Right renal cortex interstitium (tissue), 3 donors: ENCODE measurements at places on chromosomes 5 and 9. TPM values are rescaled to one million over a fixed set of nuclear protein-coding genes. Genes with fewer than 3 reads are reported as not detected.

DNA sequence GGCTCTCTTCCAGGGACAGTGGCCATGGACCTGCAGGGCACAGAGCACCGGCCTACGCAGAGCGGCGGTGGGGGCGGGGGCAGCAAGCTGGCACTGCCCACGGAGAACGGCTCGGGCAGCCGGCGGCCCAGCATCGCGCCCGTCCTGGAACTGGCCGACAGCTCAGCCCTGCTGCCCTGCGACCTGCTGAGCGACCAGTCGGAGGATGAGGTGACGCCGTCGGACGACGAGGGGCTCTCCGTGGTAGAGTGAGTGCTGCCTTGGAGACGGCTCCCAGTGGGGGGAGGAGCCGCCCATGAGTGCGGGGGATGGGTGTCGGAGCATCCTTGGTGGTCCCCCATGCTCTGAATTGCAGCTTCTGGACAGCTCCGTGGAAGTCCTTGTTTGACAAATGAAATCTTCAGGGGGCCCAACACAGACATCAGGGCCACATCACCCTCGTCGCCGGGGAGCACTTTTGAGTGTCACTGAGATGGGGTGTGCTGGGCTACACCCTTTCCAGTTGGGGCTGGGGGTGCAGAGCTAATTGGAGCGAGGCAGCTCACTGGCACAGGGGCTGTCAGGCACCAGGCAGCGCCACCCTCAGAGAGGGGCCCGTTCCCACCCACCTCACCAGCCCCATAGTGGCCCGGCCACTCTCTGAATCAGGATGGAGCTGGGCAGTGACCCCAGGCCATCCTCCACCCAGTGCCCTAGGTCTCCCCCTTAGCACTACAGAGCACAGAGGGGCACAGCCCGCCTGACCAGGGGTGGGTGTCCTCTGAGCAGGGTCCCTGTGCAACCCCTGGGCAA is 70.9 kb downstream of the KCNT1 start:
- no peak for DNase-seq

Gene NIM1K
- polyA plus RNA-seq = 0.44 TPM

- DNase-seq = no peak
These were observed 417 bp downstream of the SRD5A1 start for GRCh38 chr5:6633469-6634245.

DNA sequence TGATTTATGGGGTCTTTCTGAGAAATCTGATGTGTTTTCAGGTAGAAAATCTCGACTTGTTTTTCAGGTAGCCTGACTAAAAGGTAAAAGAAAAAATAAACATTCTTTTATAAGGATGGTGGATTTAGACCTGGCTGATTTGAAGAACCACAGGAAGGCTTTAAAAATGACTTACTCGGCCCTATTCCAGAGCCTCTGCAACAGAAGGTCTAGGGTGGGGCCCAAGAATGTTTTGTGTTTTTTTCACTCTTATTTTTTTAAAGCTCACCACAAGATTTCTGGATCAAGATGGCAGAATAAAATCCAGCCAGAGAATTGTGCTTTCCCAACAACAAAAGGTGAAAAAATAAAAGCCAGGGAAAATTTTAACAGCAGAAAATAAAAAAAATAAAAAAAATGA is 59.1 kb downstream of the FNBP1 start:
- DNase-seq = no peak

Gene SLC1A3
- polyA plus RNA-seq = 3.5 TPM

GRCh38 chr5:72441094-72441723 is 66.0 kb downstream of the ZNF366 start:
- no peak for DNase-seq

GRCh38 chr9:119810645-119811429 is 441.6 kb upstream of the BRINP1 start:
- DNase-seq = no peak

DNA sequence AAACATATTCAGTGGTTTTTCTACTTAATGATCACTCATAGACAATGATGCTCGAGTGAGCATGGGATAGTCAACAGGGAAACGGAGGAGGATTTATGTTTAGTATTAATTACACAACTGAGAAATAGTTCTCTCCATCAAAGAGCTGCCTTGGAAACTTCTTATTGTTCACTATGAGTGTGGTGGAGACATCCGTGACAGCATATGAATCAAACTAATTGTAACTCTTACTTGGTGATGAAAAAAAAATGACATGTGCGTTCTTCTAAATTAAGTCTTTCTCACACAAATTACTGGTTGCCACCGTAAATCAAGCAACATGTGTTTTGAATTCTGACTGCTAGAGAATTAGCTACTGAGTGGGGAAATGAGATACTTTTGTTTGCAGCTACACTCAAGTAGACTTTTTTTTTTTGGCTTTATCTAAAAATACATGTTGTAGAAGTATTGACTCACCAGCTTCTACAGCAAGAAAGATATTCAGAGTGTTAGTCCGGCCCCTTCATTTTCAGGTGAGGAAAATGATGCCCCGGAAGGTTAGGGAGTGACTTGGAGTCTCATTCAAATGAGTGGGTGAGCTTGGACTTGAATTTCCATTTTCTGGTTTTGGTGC is 179.4 kb downstream of the CFAP90 start:
- no peak for DNase-seq

GRCh38 chr5:39485079-39485478 is 60.3 kb upstream of the DAB2 start:
- no peak for DNase-seq

DNA sequence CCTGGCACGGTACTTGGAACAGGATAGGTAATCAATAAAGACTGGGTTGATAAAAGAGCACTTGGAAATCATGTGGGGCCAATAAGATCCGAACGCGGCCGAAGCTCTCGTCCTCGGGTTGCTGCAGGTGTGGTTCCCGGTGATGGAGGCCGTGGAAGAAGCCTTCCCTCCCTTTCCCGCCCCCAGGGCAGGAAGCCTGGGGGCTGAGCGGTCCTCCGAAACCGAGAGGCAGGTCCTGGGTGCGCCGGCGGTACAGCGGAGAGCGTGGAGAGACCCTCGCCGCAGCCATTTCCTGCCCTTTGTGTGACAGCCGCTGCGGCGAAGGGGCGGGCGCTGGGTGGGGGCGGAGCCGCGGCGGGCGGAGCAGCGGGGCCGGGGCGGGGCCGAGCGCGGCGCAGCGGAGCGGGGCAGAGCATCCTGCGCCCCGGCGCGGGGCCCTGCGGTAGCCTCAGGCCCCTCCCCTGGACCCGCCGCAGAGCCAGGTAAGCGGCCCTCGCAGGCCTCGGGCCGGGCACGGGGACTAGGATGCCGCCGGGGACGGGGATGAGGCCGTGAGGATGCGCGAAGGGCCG is at the start of gene CYFIP2:
CYFIP2 (plus strand) TSS at position 410 of the 572 bp plus-strand sequence. CDS start 19,239 bp downstream, outside the sequence.
- peak; percentile 49 for DNase-seq

- no peak for DNase-seq
These were observed 27.1 kb upstream of the SLC6A19 start for GRCh38 chr5:1174122-1174936.

DNA sequence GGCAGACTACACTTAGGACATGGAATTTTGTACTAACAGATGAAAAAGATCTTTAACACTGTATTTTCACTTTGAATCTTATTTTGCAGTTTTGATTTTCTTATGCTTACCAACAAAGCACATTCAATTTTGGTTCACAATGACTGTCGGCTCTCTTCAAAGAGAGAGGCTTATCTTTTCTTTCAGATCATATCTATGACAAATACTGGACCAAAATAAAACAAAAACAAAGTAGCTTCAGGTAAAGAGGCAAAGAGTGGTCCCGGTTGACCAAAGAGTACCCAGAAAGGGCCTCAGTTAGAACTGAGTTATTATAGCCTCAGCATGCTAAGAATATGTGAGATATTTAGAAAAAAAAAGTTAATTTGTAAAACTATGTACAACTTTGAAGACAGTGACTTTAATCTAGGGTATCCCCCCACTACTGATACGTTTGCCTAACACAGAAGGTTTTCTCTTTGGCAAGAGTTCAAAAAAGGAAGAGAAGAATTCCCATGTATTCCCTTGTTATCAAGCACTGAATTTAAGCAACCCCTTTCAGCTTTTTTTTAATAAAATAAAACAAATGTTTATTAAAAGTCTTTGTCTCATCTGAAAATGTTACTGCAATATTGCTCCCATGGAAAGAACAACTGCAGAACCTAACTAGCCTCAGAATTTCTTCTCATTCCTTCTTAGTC is 50.5 kb downstream of the NR6A1 start:
- DNase-seq = no peak

Gene ZDHHC11
- polyA plus RNA-seq = 4.2 TPM

Gene TAF9
- polyA plus RNA-seq = 63.8 TPM

DNA sequence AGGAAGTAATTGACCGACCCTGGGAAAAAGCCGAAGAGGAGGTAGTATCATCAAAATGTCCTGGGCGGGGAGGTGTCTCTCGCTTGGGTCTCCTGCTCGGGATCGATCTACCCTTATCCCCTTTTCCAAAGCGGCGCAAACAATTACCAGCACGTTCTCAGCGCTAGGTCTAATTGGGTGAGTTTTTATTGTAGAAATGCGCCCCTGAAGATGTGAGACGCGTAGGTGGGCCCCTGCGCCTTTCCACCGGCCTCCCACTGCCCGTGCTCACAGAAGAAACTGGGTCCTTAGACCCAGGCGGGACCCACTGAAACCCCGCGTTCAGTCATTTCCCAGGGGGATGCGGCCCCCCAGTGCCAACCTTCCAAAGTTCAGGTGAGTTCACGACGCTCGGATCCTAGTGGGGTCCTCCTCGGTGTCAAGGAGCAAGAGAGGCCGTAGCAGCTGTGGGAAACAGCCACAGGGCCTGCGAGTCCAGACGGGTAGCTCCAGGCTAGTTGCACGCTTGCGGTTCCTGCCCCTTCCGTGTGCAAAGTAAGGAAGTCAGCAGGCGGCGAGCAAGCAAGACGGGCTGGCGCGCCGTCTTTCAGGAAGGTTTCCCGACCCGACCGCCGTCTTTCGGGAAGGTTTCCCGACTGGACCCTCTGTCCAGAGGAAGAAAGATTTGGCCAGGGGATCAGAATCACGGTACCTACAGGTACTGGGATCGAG is 1.5 kb downstream of the SMIM32 start:
- DNase-seq = no peak

- DNase-seq = peak; percentile 61
These were observed 2.1 kb downstream of the SYNPO start for GRCh38 chr5:150642567-150642927.

- no peak for DNase-seq
These were observed 242.3 kb upstream of the NREP start for GRCh38 chr5:111999286-111999685.

DNA sequence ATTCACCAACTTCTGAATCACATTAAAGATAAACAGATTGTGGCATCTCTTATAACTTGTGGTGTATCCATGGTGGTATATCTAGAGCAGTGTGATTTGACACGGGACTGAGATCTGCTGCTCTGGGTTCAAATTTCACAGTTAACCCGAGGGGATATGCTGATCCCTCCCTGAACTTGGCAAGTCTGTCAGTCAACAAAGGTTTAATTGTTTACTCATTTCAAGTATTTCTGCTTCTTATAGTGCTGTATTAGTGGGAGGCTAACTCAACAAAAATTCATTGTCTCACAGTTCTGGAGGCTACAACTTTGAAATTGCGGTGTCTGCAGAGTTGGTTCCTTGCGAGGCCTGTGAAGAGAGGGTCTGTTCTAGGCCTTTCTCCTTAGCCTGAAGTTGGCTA is 1175.2 kb downstream of the PTPRD start:
- DNase-seq = no peak

DNA sequence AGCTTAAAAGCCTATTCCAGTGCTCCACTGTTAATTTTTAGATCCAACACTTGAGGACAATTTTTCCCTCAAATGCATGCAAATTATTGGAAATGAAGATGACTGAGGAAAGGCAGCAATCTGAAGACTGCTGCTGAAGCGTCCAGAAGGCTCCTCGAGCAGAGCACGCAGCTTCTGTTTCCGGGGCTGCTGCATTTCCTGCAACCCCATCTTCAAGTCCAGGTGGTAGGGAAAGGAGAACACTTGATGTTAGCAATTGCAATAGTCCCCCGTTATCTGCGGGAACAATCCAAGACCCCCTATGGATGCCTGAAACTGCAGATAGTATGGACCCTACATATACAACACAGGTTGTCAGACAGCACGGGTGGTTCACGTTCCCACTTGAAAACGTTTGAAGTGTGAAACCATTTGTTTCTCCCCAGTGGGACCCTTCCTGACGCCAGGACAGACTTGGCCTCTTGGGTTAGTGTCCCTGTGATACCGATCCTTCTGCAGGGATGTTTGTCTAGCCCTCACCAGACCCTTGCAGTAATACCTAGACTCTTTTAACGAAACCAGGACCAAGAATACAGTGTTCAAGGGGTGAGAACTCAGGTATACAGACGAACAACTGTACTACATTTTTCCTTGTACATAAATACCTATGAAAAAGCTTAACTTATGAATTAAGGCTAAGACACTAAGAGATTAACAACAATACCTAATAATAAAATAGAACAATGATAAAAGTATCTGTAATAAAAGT is 152.3 kb downstream of the HSD17B3 start:
- no peak for DNase-seq

GRCh38 chr9:134701581-134702259 is 60.1 kb downstream of the COL5A1 start:
- no peak for DNase-seq

DNA sequence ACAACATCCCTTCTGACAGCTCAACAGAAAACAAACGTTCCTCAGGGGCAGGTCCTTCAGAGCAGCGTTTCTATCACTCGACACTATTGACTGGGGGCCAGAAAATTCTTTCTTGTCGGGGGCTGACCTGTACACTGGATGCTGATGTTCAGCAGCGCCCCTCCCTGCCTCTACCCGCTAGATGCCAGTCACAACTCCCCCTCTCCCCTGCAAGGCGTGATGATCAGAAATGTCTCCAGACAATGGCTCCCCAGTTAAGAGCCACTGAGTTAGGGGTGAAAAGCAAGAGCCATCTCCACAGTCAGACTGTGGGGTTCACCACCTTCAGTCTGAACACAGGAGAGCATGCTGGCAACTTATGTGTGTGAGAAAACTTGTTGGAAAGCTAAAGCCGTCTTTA is 39.8 kb downstream of the SERINC5 start:
- no peak for DNase-seq

DNA sequence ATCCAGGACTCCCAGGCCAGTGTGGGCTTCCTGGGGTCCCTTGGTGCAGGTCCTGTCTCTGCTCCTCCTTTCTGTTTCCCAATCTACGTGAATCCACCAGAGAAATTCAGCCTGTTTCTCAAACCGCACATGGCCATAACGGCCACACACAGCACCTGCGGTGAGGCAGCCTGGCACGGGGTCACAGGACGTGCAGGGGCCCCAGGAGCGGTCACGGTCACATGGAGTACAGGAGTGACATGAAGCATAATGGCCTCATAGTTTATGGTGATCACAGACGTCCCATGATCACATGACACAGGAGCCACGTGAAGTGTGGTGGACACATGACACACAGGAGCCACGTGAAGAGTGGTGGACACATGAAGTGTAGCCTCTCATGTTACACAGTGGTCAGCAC is 248.5 kb upstream of the IRX4 start:
- no peak for DNase-seq

Gene SH3PXD2B
- polyA plus RNA-seq = 32.0 TPM

- DNase-seq = no peak
These were observed 21.9 kb upstream of the VDAC1 start for GRCh38 chr5:134026521-134027287.
